Activated T-helper 1 cell treated with anti-CD3 and anti-CD28 coated beads, Interleukin-2, amount 50 U/mL, for 16 hours (primary cell): ENCODE measurements at places on chromosomes 13 and 19.

GRCh38 chr13:25630329-25630900, 258.6 kb downstream of the ATP8A2 start:
- no peak for DNase-seq

DNA sequence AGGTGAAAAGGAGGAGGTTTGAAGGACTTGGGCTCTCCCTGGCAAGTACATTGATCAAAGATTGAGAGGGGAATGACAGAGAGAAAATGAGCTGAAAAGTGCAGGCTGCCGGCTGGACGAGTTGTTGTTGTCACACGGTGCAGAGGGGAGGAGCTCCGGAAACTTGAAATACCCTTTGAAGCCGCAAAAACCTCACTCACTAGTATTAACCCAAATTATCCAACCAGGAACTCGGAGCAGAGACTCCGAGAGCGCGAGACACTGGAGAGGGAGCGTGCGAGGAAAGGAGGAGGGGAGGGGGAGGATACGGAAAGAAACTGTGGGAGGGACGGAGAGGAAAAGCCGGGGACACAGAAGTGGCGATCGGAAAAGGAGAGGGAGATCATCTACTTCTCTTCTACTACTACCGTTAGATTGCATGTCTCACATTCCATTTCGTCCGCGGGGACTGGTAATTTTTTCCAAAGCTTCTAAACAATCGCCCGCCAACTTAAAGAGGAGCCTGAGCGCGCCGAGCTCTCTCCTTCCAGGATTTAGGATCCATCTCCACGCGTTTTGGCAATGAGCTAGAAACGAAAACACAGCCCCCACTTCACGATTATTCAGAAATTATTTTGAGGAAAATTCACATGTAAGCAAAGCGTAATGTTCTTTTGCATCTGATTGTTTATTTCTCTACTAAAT, at the start of gene DACH1:
DACH1 (minus strand) TSS at position 74 of the 684 bp plus-strand sequence.
- no peak for DNase-seq

GRCh38 chr19:11190501-11190900, 6.8 kb downstream of the KANK2 start:
- DNase-seq: no peak

- no peak for DNase-seq
Observed at GRCh38 chr19:1833540-1833939, 14.7 kb downstream of the REXO1 start.

- no peak for DNase-seq
Observed at GRCh38 chr19:5183616-5184015, 157.0 kb downstream of the PTPRS start.

GRCh38 chr13:45926741-45927140, 75.2 kb upstream of the SIAH3 start:
- DNase-seq: no peak

DNA sequence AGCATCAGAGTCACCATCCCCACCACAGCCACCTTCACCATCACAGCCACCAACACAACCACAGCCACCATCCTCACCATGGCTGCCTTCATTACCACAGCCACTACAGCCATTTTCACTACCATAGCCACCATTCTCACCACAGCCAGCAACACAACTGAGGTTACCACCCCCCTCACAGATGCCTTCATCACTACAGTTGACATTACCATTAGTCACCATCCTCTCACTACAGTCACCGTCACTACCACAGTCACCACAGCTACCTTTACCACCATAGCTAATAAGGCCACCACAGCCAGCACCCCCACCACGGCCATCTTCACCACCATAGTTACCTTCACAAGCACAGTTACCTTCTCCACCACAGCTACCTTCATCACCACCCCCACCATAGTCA, 269.6 kb downstream of the DNAJC15 start:
- DNase-seq: no peak

DNA sequence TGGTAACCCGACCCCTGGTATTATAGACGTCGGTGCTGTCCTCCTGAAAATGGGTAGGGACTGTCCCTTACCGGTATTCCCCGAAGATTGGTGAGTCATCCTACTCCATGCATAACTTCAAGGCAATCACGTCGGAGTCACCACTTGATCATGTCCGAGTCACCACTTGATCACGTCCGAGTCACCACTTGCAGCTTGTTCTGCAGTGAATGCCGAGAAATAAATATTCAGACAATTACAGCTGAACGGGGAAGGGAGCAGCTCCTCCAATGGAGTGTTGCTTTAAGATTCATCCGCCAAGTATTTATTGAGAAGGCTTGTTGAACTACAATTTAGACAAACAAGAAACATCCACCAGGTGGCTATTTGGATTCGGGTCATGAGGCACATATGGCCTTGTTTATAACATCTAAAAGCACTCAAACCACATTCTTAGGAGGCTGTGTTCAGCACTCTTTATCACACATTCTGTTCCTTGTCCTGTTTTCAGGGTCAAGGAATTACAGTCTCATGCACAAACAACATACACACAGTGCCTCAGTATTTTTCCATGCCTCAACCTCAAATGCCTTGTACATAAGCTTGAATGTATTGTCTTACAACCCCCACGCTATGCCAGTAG, 43.1 kb downstream of the ZNF726 start:
- DNase-seq: no peak

- no peak for DNase-seq
Observed at GRCh38 chr19:57583104-57583520, 833 bp upstream of the ZIK1 start.

DNA sequence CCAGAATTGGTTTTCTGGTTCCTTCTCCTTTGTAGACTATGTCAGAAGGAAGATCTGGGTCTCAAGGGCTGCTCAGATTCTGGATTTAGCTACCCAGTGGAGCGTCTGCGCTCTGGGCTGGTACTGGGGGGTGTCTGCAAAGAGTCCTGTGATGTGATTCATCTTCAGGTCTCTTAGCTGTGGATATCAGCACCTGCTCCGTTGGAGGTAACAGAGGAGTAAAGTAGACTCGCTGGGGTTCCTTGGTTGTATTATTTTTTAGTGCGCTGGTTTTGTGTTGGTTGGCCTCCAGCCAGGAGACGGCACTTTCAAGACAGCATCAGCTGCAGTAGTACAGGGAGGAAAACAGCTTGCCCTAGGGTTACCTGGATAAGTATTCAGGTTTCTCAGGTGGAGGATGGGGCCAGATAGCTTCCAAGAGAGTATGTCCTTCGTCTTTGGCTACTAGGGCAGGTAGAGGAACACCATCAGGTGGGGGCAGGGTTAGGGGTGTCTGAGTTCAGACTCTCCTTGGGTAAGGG, 10.4 kb upstream of the KLK15 start:
- no peak for DNase-seq

GRCh38 chr13:37869756-37870488, at the start of gene TRPC4:
TRPC4 (minus strand) TSS chr13:37869772; CDS start chr13:37783333, 86,439 bp downstream.
- no peak for DNase-seq

GRCh38 chr13:91168386-91168711, 179.1 kb upstream of the MIR17HG start:
- DNase-seq: no peak

- DNase-seq: no peak
Observed at GRCh38 chr19:4537953-4538600, 1.8 kb downstream of the LRG1 start.

GRCh38 chr13:95098916-95099315, 202.3 kb downstream of the ABCC4 start:
- no peak for DNase-seq

DNA sequence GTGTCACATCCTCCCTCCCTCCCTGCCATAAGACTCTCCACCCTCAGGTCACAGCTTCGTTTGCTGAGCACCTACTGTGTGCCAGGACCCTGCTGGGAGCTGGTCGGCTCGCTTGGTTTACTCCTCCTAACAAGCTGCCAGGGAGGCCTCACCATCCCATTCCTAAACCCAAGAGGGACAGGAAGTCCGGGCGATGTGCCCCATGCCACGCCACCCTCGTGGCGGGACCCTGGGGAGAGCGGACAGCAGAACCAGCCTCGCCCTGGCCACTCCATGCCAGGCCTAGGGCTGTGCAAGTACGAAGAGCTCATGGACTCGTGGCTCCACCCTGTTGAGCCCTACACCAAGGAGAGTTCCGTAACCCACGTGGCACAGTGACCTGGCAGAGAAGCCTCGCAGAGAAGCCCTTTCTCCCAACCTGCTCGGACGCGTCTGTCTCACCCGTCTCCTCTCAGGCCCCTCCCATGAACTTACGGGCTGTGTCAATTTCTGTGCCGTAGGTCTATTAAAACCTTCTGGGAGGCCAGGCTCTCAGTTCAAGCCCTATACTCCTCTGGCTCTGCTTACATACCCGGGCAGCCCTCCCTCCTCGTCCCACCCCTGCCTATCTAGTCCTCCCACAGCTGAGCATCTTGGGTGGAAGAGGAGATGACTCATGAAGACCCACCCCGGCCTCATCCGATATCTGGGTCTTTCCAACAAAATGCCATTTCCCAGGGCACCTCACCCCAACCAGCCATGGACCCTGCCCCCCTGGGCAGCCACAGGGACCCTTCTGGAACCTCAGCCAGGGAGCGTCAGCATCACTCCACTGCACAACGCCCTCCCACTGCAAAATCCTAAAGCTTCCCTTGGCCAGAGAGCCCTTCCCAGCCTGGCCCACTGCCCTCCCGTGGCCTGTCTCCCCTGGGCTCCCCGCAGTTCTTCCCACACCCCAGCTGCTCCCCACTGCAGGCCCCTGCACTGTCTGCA, 2.6 kb downstream of the UBXN6 start:
- DNase-seq: no peak

GRCh38 chr19:42249149-42249750, 5.7 kb downstream of the ERF start:
- DNase-seq: no peak

GRCh38 chr19:10420444-10421239, at the start of gene PDE4A:
PDE4A (plus strand) TSS chr19:10420538; CDS start chr19:10420765, 227 bp downstream.
- DNase-seq: no peak

DNA sequence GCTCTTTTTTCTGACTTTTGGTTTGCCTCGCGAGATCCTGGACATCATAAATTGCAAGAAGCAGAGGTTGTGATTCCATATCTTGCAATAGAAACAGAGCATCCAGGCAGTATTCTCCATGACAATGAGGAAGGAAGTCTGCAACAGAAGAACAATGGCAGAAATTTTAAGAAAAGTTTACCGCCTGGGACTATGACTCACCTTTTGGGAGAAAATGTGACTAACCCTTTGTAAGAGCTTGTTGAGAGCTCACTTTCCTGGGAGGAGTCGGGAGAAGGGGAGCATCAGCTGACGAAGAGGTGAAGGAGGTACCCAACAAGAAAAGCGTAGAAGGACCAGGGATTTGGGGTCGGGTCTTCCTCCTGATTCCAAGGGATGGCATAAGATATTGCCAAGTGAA, 34.3 kb upstream of the TNFSF11 start:
- no peak for DNase-seq

DNA sequence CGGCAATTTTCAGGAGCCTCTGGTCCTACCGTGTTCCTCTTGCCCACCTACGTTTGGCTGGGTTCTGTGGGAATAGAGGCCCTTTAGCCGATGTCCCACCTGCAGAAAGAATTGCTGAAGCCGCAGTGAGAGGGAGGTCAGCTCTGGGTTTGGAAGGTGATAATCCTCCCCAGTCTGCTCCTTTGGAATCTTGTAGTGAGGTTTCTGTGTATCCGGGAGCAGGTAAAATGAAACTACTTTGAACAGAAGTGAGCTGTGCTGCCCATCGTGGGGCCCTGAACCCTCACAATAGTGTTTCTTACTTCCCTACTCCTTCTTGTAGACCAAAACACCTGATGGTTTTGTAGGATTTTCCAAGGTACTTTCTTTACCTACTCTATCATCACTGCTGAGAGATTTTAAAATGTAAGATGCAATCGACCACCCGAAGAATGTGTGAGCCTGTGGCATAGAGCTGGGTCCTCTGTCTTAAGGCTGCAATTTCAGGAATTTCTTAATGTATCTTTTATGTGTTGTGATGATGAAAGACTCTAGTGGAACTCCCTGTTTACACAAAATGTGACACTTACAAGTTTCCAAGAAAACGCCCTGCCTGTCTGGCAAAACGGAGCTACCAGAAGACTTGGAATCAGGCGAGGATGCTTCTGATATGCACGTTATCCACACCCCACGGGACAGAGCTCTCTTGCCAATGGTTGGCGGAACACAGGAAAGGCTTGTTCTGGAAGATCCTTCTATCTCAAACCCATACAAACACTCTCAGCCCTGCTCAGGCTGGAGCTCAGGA, 76.1 kb downstream of the RGCC start:
- DNase-seq: no peak

- DNase-seq: no peak
Observed at GRCh38 chr13:73767191-73767741, 366.9 kb downstream of the KLF12 start.

DNA sequence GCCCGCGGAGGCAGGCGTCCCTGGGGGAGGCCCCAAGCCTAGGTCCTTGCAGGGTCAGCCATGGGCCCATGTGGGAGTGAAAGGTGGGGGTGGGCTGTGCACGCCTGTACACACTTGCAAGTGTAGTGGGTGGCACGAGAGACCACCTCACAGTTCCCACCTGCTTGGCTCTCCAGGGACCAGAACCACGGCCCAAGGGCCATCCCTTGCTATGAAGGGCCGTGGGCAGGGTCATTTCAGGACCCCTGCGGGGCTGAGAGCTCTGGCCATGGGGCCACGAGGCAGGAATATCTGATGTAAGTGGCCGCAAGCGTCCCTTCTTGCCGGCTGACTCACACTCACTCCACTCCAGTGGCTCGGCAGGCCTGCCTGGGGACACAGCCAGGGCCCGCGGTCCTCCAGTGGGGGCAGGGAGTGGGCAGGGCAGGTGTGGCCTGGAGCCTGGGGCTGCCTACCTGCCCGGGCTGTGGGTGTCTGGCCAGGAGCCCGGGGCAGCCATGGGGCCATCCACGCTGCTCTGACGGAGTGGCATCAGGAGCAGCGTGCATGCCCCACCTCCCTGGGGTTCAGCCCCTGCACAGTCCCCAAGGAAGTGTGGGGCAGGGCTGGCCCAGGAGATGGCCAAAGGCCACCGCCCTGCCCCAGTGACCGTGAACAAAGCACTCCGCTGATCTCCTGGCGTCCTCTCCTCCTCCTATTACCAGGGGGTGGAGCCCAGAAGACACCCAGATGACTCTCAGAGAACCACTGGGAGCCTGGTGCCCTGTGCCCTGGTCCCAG, 8.6 kb upstream of the MKNK2 start:
- DNase-seq: no peak

DNA sequence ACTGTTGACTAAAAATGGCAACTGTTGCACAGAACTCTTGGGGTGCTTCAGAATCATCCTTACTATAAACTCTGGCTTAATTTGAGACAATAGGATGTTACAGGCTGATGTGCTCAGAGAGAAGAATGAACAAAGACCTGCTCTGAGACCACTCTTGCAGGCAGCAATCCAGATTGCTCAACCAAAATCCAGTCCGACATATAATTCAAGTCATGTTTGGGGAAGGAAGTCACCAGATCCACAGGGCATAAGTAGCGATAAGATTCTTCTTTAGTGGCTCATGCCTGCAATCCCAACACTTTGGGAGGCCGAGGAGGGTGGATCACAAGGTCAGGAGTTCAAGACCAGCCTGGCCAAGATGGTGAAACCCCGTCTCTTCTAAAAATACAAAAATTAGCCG, 20.6 kb downstream of the MTMR6 start:
- DNase-seq: no peak

GRCh38 chr19:35898499-35898809, 1.9 kb downstream of the NFKBID start:
- no peak for DNase-seq

DNA sequence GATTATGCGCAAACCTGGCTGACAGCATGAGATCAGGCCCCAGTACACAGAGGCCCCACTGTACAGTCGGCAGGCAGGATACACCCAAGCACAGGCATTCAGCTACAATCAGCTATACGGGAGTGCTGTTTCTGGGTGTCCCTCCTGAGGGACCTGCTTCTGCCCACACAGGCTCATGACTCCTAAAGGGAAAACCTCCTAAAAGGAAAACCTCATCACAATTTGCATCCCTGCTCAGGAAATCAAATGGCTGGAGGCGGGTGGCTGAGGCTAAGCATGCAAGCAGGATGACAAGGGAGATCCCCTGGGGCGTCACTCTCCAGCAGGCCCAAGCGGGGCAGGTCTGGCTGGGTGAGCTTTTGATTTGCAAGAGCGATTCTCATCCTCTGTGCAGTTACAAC, 99.8 kb downstream of the CRYL1 start:
- no peak for DNase-seq
